ENCODE measurements at places on chromosomes 2 and 18.

DNA sequence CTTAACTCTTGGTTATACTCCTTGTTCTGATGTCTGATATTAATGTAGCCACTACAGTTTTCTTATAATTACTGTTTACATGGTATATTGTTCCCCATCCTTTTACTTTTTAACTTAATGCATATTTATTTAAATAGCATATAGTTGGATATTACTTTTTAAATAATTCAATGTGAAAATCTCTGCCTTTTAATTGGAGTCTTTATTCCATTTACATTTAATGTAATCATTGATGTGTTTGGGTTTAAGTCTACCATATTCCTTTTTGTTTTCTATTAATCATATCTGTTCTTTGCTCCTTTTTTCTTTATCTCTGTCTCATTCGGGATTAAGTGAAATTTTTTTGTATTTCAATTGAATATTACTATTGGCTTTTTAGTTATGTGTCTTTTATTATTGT, 109.1 kb downstream of the MTX2 start:
- no peak for DNase-seq

GRCh38 chr2:25804338-25804737, 73.9 kb downstream of the ASXL2 start:
- no peak for DNase-seq

GRCh38 chr2:68861330-68861729, 9.9 kb downstream of the BMP10 start:
- no peak for DNase-seq

DNA sequence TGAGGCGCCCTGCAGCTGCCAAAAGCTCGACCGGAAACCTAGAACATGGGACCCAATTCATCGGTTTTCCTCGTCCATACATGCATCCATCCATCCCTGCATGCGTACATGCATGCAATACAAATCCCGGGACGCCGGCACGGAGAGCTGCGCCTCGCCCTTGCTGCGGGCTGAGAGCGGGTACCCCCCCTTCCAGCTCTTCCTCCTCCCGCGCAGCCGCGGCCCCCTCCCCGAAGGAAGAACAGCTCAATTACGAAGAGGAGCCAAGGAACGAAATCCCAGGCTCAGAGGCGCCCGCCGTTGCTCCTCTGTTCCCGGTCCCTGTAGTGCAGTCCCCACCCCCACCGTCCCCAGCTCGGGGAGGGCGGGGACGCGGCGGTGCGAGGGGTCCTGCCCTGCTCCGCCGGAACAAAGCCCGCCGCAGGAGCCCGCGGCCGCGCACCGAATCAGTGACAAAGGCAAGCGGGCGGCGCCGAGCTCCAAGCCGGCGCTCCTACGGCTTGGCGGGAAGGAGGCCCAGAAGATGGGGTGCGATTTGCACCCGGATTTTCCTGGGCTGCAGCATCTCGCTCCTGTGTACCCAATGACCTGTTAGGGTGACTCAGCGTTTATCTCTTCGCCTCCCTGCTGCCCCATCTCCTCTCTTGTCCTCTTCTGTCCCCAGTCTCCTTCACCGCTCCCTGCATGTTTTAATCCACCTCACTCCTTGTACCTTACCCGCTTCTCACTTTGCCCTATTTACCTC, 8.9 kb upstream of the POU3F3 start:
- DNase-seq, result no peak

DNA sequence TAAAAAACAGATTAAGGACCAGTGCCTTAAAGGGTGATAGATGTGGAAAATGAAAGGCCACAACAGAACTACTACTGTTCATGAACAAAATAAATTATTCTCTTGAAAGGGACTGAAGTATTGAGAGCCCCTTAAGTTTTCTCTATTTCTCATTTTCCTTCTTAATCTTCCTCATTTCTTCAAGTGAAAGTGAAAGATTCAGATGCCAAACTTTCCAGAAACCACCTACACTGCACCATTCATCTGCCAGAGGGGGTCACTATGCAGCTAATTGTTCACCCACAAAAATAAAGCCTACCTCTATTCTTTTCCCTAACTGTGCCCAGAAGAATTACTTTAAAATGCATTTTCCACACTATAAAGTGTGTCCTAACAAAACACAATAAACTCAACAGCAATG, 140.1 kb downstream of the NR4A2 start:
- DNase-seq, result no peak

DNA sequence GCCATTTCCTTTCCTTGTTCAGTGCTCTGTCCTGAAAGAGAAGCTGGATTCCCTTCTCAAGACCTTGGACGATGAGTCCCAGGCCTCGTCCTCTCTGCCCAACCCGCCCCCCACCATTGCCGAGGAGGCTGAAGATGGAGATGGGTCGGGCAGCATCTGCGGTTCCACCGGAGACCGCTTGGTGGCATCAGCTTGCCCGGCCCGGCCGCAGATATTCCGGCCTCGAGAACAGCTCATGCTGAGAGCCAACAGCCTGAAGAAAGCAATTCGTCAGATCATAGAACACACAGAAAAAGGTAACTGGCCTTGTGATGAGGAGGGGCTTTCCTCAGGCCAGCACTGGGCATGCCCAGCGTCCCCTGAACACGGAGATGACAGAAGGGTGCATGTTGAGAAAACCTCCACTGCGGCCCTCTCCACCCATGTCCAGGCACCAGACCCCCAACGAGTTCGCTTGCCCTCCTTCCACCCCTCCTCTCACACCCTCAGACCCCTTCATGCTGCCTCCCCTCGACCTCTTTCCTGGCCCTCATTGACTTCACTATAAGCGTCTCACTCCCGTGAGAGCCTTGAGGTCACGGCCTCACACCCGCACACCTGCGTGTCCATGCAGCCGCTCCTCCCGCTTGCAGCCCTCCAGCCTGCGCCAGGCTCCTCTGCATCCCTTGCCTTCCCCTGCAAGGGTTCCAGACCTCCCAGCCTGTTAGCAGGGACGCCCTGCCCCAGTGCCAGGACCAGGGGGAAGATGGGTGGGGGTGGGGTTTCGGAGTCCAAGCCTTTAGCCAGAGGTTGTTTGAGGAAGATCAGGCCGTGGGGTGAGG, 95.0 kb downstream of the DGKD start:
- no peak for DNase-seq

- DNase-seq, result no peak
These were observed 702.4 kb upstream of the RAB6C start for GRCh38 chr2:129276978-129277584.

DNA sequence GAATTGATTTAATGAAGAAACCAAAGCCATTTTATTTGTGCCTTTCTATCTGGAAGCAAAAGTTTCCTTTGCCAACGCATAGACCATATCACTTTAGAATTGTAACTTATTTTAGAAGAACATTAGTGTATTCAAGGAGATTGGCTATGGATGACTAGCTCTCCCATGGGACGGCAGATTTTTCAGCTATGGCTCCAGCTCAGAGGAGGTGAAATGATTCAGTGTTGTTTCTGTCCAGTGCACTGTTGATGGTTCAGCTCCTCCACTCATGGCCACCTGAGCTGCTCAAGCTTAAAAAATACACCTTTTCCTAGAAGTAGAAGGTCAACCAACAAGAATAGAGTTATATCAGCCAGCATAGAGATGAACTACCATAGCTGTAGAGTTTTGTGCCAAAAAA, 1597.5 kb upstream of the PIK3C3 start:
- DNase-seq, result no peak

DNA sequence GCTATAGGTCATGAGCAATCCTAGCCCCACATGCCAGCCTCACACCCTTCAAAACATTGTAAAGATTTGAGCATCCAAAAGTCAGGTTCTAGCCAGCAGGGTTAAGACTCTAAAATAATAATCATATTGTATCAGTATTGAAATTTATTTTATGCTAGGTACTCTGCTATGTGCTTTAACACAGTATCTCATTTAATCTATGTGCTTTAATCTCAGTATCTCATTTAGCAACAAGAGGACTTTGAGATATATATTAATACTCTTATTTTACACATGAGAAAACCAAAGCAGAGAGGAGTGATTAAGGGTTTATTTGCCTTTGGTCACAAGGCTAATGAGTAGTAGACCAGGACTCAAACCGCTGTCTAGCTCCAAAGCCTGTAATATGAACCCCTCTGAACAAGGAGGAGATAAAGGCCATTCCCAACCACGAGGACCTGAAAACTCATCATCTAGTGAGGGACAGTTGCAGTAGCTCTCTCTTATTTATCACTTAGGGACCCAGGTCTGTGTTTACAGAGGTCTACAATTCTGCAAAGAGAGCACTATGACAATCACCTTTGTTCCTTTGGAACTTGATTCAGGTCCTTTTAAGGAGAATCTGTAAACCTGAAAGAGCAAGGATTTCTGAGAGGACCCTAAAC, 116.5 kb upstream of the SERTAD2 start:
- no peak for DNase-seq

DNA sequence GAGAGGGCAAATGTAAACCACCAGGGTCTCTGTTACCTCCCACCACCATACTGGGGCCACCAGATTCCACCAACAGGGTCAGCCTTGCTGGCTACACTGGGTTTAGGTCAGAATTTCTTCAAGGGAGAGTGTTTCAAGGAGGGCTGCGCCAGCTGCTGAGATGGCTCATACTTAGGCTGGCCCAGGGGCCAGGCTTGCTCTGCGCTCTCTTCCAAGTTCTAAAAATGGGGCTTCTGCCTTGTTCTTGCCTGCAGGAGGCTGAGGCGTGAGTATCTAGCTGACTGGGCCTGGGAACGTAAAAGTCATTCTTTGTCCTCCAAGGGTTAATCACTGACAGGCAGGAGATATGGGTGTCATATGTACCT, 28.1 kb downstream of the MRPL33 start:
- no peak for DNase-seq

GRCh38 chr18:45690975-45691815, 32.8 kb upstream of the SLC14A1 start:
- DNase-seq, result peak; percentile 47

GRCh38 chr2:201797175-201797840, 9.0 kb upstream of the CDK15 start:
- DNase-seq, result no peak

DNA sequence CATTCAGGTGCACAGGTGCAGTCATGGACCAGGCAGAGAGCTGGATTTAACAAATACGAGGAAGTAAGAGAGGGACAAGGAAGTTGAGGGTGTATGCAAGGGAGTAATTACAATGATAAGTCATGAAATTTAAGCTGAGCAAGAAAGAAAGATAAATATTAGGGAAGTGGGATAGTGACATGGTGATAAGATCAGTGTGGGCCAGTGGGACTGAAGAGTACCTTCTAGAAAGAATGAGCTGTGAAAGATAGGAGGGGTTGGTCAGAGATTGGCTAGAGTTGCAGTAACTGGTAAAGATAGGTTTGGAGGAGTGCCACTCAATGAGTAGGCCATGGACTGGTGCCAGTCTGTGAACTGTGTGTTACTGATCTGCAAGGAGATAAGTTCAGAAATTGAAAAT, 200.8 kb upstream of the SIX3 start:
- no peak for DNase-seq

DNA sequence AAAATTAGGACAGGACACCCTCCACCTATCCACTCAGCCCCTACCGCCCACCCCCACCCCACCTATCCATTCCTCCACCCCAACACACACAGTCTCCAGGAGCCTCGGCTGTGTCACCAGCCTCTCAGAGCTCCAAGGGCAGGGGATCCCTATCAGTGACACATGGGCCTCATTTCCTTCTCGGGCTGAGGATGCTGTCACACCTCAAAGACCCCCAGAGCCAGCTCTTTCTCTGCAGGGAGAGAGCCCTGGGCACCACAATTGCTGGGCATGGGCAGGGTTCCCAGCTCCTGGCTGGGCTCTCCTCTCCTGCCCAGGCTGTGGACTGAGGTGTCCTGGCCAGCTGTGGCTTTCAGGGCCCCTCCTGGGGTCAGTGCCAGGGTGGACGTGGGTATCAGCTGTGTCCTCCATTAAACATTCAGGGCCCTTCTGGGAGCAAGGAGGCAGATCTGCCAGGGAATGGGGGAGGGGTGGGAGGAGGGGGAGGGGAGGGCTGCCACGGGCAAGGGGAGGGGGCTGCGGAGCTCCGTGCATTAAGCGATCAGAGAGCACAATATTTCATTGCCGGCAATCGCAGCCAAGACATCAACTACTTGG, 14.3 kb upstream of the ECEL1 start:
- no peak for DNase-seq

- no peak for DNase-seq
These were observed 1.6 kb upstream of the PUM2 start for GRCh38 chr2:20352230-20352578.

DNA sequence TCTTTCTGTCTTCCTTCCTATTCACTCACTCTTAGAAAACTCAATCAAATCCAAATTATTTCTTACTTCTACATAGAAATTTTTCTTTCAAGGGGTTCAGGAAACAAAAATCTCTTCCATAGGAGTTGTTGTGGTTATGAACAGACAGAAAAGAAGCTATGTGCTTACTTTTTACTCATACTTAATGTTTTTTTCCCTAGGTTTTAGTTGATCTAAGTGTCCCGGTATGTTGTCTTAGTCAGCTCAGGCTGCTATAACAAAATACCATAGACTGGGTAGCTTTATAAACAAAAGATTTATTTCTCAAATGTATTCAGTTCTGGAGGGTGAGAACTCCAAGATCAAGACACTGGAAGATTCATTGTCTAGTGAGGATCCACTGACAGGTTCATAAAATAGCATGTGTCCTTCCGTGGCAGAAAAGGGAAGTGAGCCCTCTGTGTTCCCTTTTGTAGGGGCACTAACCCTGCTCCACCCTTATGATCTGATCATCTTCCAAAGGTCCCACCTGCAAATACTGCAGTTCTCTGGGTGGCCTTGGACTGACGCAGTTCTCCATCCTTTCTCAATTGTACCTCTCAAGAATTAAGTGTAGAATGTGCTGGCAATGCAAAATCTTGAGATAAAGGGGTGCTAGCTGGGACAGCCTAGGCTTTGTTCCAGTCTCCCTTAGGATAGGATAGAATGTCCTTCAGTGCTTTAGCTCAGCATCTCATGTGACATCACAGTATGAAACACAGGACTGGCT, 14.4 kb upstream of the VRK2 start:
- no peak for DNase-seq

- DNase-seq, result peak; percentile 63
These were observed 2.8 kb downstream of the CNDP2 start for GRCh38 chr18:74498712-74499627.

GRCh38 chr2:240212425-240213225, 72.2 kb upstream of the OTOS start:
- no peak for DNase-seq

- DNase-seq, result no peak
These were observed 164.2 kb downstream of the VWC2L start for GRCh38 chr2:214575030-214575429.

GRCh38 chr2:150594299-150594698, 106.8 kb upstream of the RND3 start:
- no peak for DNase-seq

DNA sequence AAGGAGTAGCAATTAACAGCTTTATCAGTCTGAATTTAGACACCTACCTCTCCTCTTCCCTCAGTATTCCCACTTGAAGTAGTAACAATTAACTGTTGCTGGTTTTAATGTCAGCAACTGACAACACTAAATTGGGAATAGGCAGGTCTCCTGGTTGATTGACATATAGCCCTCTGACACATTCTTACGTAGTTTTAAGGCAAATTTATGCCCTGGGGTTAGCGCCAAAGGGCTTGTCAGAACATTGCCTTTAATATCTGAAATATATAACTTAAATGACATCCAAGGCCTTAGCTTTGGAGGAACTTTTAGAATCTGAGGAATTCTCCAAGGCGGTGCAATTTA, 7.4 kb downstream of the ASXL3 start:
- no peak for DNase-seq

GRCh38 chr2:223235986-223236385, 184.0 kb downstream of the KCNE4 start:
- DNase-seq, result no peak
